ENCODE measurements at places on chromosomes 2 and 18.

DNA sequence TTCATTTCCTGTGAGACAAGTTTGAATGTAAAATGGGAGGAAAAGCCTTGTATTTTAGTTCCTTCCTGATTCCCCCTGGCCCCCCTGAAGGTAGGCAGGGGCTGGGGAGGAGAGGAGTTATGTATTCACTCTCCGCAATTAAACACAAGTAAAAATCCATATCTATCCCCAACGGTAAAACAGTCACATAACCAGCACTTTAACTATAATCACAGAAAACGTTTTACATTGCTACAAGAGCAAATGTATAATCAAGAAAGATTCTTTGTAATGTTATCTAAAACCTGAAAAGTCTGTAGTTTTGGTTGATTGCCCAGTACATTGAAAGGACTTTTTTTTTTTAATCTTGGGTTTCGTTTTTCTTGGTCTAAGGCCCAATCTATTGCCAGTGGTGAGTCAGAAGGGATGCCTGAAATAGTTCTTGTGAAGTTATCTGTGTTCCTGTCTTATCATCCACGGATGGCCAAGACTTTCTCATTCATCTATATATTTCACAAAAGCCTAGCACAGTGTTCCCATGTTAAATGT lies 34.5 kb upstream of the CCNYL1 start:
- DNase-seq: no peak

DNA sequence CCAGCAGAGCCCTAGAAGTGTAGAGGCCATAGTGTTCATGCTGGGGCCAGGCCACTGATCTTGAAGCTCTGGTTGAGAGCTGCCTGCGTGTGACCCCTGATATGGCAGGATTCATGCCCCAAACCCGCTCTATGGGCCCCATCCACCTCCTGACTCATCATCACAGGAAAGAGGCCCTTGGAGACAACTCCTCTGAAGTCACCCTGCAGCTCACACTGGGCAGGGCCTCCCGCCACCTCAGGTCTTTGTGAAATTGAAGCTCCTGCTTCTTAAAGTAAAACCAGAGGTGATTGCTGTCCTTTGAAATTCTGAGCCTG lies 12.0 kb upstream of the TUBB6 start:
- DNase-seq: no peak

DNA sequence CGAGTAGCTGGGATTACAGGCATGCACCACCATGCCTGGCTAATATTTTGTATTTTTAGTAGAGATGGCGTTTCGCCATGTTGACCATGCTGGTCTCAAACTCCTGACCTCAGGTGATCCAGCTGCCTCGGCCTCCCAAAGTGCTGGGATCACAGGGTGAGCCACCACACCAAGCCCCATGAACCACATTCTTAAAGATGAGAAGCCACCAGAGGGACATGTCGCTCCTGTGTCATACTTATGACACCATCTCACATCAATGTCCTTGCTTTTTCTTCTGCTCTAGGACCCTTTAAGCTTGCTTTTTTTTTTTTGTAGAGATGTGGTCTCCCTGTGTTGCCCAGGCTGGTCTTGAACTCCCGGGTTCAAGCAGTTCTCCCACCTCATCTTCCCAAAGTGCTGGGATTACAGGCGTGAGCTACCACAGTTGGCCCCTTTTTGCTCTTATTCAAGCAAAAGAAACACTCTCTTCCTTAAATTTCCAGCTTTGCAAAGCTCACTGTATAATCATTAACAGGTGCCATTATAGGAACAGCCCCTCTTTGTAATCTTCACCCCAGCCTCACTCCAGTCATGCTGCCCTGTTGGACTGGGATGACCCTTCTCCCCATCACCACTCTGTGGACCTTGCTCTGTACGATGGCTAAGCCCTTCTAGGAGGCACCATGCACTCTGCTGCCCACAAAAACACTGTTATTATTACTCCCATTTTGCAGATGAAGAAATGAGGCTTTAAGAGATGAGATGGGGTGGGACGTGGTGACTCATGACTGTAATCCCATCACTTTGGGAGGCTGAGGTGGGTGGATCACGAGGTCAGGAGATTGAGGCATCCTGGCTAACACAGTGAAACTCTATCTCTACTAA lies 10.8 kb upstream of the KCNG3 start:
- DNase-seq: no peak

GRCh38 chr2:20444993-20445910 lies 1.6 kb upstream of the RHOB start:
- no peak for DNase-seq

DNA sequence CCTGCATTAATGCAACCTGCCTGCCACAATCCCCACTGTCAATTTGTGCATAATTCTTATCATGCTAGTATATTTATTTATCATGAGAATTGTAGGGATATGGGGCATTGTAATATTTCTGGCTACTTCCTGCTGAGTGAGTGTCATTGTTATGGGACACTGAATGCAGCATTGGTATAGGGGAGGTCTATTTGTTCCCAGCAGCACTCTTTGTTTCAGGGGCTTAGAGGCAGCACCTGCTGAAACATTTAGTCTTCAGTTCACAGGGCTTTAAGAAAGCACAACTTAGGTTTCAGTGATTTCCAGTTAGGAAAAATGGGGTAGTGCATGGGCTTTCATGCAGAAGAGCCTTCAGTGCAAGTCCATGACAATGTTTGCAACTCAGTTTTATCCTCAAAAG lies 23.6 kb downstream of the SULT1C3 start:
- DNase-seq: no peak

DNA sequence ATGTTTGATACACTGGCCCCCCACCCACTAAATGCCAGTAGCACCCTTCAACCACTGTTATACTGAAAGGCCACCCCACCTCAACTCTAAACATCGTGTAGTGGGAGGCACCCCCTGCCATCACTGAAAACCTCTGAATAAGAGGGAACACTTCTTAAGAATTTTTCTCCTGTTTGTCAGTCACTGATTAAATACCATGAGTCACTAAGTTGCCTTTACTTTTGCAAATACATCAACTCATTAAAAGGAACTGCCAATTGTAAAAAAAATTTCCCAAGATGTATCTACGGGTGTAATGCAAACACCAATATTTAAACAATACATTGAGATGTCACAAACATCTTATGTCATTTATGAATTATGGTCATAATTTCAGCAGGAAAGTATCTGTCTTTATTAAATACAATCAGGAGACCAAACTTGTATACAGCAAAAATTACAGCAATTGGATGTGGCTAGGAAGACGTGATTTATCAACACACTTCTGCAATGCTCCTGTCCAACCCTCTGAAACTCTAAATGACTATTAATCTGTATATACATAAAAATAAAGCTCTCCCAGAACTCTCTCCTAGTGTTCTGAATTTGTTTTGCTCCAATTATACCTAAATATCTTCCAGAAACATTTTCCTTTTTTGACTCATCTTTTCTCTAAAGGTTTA lies 144.1 kb upstream of the STK17B start:
- no peak for DNase-seq

- no peak for DNase-seq
These were observed 27.5 kb downstream of the EML4 start for GRCh38 chr2:42196403-42197267.

- DNase-seq: no peak
These were observed 3.3 kb upstream of the CNDP1 start for GRCh38 chr18:74531043-74531442.

GRCh38 chr2:111903516-111903915 lies 5.1 kb downstream of the MERTK start:
- DNase-seq: no peak

DNA sequence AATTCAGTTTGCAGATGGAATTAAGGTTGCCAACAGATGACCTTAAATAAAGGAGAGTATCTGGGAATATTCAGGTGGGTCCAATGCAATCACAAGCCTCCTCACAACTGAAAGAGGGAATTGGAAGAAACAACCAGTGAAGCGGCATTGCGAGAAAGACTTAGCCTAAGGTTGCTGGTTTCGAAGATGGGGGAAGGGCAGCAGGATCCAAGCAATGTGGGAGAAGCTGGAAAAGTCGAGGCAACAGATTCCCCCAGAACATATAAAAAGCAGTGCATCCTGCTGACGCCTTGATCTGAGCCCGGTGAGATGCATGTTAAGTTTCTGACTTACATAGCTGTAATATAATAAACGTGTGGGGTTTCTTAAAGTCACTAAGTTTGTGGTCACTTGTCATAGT lies 162.5 kb downstream of the NDUFA10 start:
- no peak for DNase-seq

DNA sequence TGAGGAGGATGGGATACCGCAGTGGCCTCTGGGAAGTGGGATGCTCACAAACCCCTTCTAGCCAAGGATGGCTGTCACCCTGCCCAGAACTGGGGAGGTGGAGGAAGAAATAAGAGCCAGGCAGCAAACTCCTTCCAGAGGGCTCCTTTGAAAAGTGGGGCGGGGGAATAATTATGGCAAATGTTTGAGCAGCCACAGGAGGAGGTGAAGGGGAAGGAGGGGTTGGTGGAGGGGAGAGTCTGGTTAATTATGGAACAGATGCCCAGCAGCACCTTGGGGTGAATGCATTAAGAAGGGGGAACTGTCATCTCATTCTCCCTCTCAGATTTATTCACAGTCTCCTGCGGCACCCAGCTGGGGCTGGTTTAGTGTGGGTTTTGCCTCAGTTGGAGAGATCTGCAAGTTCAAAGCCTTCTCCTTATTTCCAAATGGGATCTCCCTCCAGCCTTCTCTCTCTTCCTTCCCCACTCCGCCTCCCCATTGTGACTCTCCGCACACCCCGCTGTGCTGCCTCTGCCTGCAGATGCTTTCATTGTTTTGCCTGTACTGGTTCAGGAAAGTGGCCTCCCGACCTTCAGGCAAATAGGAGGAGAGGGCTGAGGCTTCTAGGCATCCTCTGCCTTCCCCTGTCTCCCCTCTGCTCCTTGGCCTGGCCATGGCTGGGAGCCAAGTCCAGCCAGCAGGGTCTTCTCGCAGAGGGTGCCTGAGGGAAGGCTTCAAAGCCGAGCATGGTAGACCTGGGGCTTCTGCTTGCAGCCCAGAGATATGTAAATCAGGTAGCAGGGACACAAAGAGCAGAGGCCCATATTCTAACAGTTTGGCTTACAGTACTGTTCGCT lies 457.2 kb upstream of the MEX3C start:
- no peak for DNase-seq

DNA sequence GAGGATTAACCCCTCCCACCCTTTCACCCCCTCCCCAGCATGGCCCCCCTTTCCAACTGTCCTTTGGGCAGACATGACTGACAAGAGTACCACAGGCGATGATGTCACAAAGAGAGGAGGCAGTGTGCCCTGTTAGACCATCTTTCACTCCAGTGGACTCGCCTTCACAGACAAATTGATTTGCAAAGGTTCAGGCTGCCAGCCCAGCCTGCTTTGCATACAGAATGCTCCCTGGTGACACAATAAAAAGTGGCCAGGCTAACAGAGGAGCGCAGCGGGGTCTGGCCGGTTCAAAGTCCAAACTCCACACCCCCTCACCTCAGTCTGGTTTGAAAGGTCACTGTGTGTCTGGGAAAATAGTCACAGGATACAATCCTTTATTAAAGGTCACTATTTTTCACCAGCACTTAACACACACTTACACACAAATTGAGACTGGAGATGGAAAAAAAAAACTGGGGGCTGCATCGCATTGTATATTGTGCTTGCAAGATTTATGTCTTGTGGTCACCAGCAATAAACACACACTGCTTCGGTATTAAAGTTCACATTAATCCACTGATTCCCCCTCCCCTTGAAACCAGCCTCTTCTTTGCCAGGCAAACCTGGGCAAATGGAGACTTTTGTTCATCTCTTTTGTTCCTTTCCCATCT lies 236.9 kb downstream of the BCL11A start:
- no peak for DNase-seq

DNA sequence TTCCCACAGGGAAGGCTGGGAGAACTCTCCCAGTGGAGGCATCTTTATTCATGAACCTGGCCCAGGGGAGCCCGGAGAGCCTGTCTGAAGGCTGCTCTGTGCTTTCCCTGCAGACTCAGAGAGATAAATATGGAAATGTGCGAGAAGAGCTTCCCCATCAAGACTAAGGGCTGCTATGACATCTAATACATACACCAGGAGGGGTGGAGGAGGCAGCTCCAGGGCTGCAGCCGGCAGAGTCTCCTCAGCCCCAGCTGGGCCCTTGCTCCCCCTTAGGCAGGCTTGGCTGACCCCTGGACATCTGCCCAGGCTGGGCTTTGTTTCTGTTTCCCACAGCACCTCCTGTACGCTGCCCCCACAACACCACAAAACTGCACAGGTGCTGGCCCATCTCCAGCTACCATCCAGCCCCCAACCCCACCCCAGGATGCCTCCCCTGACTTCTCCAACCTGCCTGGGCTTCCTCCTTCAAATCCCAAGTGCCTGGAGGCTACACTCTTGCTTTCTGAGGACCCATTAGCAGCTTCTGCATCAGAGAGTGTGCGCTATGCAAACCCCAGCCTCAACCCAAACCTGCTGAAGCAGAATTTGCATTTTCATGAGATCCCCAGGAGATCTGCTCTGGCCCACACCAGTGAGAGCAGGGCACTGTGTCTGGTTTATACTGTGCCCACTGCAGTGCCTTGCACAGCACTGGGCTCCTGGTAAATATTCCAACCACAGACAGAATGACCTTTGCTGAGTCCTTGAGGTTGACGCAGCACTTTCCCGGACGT lies 96.8 kb downstream of the VSNL1 start:
- DNase-seq: no peak

DNA sequence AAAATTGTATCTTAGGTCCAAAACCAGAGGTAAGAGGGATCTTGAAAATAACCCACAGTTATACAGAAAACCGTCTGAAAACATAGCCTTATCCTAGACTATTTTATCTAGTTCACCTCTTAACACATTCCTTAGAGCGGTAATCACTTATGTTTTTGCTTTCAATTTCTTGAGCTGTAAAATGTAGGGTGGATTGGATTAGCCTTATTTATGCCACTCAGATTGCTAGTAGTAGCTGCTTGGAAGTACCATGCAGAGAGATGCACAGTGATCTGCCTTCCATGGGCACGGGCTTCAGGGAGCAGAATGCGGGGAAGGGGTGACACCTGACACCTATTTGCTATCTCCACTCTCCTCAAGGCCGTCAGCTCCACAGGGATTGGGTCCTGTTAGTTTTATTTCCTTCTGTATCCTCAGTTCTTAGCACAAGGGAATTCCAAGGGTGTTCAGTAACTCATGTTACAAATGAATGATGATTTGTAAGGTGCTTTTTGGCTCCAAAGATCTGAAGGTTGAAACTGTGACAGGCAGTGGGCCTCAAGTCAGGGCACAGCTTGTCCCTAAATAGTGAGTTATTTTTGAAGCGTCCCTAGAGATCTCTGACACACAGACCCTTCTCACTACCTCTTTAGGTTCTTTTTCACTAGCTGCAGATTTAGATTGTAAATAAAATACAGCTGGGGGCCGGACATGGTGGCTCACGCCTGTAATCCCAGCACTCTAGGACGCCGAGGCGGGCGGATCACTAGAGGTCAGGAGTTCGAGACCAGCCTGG lies 64.0 kb upstream of the PMAIP1 start:
- no peak for DNase-seq

Measured in stimulated activated CD8-positive, alpha-beta memory T cell treated with anti-CD3 and anti-CD28 coated beads, Interleukin-15, amount 100 ng/mL, for 24 hours (primary cell).